ENCODE measurements at places on chromosomes 4 and X.

DNA sequence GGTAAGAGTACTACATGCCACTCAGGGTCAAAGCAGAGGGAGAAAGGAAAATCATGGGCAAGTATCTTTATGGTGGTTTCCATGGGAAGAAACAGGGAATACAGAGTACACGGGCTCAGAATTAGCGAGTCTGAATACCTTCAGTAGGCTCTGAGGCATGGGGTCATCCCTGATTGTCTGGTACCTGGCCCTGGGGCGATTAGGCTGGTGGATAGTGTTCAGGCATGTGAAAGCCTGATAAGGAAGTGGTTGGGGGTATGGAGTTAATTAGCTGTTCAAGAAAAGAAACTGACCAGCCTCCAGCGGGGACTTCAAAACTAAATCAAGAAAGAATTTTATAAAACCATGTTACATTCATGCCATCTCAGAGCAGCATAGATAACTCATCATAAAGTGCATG is 518.8 kb downstream of the RAB28 start:
- no peak for DNase-seq

DNA sequence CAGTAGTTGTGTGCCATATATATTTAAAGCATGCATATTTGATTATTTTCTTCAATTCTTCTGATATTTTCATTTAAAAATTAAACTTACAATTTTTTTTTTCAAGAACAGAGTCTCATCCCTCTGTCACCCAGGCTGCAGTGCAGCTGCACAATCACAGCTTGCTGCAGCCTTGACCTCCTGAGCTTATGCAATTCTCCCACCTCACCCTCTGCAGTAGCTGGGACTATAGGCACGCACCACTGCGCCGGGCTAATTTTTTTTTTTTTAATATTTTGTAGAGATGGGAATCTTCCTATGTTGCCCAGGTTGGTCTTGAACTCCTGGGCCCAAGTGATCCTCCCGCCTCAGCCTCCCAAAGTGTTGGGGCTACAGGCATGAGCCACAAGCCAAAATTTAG is 5.8 kb upstream of the DCLK2 start:
- no peak for DNase-seq

- no peak for DNase-seq
Observed at GRCh38 chr4:36211084-36211483, 33.2 kb downstream of the ARAP2 start.

- DNase-seq: no peak
Observed at GRCh38 chrX:120752431-120753082, 122.7 kb upstream of the C1GALT1C1 start.

GRCh38 chr4:41329361-41329760 is 72.6 kb downstream of the UCHL1 start:
- DNase-seq: no peak

DNA sequence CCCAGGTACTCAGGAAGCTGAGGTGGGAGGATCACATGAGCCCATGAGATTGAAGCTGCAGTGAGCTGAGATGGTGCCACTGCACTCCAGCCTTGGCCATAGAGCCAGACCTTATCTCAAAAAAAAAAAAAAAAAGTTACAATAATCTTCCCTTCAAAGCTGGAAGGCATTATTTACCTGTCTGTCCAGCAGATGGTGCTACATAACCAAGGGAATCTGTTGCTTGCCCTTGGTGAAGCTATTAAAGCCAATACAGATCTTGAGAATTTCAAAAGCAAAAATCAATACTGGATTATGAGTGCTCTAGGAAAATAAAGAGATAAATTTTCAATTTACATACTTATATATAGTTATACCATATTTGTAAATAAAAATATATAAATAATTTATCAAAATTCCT is 25.9 kb downstream of the PKD2 start:
- DNase-seq: peak; percentile 63

- no peak for DNase-seq
Observed at GRCh38 chr4:164531336-164531735, 222.6 kb upstream of the SMIM31 start.

GRCh38 chr4:174135936-174136406 is 147.5 kb downstream of the FBXO8 start:
- no peak for DNase-seq

DNA sequence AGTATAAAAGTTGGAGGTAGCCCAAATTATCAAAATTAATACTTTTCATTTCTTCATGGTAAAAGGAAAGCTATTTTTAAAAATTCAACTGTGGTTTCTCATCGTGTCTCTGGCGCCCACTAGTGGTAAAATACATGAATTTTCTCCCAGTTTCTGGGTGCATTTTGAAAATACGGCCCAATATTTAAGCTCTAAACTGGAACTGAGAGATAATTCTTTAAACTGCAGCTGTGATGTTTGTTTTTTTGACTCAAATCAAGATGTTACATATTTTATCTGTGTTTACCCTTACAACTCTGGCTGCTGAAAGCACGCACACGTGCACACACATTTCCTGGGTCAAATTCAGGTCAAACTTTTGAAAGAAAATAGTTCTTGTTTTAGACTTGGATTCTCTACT is 123.9 kb upstream of the ACSL4 start:
- peak; percentile 46 for DNase-seq

GRCh38 chr4:65670331-65671031 is at the start of gene EPHA5:
EPHA5 (minus strand) TSS chr4:65670489; CDS start chr4:65669742, 747 bp downstream.
- DNase-seq: peak; percentile 59

DNA sequence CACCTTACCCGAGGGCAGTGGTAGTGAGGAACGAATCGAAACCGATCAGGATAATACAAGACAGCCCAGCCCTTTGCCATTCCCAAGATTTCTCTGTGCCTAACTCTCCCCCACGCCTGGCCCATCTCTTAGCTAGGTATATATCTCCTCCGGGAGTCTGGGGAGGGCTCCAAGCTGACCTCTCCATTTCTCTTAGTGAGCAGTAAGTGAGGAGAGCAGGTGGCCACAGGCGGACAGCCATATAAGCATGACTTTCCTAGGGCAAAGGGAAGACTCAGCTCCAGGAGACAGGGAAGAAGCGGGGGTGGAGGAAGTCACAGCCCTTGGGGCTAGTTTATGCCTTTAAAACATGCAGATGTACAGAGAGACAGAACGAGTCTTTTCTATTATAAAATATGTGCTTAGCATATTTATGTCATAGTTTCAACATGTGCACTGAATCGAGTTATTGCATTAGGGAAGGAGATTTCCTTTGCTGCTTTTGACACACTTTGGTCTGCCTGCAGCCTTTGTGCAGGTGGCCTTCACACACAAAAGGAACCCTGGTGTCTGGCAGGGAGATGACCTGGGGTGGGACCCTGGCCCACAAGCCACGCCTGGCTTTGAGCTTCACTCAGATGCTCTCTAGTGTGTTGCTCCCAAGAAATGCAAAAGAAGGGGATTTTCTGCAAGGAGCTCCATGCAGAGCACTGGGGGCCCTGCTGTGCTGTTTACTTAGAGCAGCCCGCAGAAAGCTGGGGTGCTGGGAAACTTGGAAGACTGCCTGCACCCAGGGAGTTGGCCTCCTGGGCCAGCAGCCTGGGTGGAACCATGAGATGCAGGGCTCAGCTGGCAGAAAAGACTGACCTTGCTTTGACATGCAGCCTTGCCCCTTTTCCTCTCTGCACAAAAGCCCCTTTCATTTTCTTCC is 613.3 kb downstream of the BCOR start:
- DNase-seq: no peak

DNA sequence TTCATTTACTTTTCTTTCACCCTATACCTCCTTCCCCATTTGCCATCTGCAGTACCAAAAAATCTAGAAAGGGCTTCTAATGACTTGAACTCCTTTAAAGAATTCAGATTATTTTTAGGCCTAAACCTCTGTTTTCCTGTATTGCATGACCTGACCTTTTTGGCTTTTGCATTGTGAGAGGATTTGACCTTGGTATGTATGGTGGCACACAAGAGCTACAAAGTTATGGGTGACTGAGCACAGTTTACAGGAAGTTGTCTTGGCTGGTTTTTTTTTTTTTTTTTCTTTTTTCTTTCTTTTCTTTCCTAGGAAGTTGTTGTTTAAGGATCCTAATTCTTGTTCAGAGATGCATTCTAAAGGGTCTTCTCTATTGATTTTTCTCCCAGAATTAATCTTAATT is 32.0 kb upstream of the MTMR8 start:
- DNase-seq: no peak

- DNase-seq: no peak
Observed at GRCh38 chr4:8147231-8147970, 11.2 kb downstream of the ABLIM2 start.

DNA sequence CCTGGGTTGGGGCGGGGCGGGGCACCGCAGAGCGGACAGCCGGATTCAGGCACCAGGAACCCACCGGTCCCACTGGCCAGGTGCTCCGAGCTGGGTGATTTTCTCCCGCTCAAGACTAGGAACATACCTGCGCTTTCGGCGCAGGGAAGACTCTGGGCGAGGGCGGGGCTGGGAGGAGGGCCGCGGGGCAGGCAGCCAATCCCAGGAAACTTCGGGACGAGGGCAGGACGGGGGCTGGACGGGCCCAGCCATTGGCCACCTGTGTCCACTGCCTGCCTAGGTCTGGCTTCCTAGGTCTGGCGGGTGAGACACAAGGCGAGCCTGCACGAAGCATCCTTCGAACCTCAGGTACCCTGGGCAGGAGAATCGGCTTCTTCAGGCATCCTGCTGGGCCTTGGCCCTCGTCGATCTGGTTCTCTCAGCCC is 274 bp upstream of the ERVMER34-1 start:
- DNase-seq: peak; percentile 86

- DNase-seq: no peak
Observed at GRCh38 chrX:12843061-12843667, 23.7 kb upstream of the TLR7 start.

DNA sequence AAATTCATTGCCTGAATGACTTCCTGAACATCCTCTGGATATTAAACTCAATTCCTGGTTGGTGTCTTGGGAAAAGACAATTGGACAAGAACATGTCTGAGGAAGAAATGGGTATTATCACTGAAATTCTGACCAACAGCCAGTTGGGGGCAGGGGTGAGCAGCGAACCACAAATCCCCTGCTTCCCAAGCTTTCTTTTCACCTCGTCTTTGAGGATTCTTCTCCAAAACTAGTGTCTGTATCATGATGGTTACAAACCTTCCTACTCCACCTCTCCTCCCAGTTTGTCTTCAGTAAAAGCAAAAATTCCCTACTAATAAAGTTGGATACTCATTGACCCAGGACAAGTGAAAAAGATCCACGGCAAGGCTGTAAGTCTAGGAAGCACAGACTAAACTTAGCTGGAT is 48.3 kb upstream of the WDR1 start:
- peak; percentile 45 for DNase-seq

GRCh38 chr4:8090312-8090711 is 68.3 kb downstream of the ABLIM2 start:
- peak; percentile 54 for DNase-seq

DNA sequence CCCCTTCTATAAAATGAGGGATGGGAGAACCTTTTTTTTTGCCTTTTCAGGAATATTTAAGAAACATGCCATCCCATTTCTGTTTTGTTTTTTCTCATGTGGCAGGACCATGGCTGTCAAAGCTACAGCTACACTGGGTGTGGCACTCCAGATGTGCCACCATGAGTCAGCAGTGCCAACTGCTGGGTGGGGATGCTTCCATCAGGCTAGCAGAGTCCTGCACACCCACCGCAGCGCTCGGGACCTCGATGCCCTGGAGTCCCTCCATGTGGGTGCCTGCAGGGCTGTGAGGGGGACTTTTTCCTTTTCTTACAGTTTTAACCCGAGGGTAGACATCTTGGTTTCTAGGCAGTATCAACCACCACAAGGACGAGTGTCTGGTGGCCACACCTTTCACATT is 352.6 kb downstream of the NR3C2 start:
- DNase-seq: no peak

- no peak for DNase-seq
Observed at GRCh38 chr4:37447886-37448285, 203.3 kb downstream of the NWD2 start.

DNA sequence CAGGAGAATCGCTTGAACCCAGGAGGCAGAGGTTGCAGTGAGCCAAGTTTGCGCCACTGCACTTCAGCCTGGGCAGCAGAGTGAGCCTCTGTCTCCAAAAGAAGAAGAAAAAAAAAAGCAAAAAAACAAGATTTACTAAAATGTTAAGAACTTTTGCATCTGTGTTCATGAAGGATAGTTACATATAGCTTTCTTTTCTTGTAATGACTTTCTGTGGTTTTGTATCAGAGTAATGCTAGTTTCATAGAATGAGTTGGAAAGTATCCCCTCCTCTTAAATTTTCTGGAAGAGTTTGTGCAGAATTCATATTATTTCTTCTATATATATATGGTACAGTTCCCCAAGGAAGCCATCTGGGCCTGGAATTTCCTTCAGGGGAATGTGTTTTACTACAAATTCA is 17.0 kb upstream of the GRIPAP1 start:
- no peak for DNase-seq

DNA sequence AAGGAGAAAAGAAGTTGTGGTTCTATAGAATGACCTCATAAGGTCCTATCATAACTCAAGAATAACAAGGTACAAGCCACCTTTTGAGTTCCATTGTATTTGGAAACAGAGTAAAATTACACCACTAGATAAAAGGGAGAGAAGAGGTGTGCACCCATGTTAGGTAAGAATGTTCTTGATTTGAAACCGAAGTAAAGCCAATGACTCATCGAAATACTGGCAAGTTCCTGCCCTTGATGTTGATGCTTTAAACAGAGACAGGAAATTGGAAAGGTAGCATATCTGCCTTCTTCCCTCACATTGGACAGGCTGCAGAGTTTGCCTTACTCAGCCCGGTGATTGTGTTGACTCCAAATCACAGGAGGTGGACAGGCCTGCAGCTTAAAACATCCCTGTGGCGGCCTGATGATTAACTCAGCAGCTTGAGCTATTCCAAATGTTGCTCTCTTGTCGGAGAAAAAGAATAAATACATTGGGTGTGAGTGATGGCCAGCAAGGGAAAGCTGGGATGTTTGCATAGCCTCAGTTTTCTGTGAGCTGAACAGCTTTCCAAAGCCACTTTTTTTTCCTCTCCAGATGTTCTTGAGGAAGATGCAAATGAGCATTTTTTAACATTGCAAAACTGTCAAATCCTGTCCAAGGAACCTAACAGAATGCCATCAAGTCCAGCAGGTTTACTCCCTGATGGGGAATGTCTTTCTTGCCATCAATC is 321.1 kb downstream of the NKX6-1 start:
- peak; percentile 10 for DNase-seq

DNA sequence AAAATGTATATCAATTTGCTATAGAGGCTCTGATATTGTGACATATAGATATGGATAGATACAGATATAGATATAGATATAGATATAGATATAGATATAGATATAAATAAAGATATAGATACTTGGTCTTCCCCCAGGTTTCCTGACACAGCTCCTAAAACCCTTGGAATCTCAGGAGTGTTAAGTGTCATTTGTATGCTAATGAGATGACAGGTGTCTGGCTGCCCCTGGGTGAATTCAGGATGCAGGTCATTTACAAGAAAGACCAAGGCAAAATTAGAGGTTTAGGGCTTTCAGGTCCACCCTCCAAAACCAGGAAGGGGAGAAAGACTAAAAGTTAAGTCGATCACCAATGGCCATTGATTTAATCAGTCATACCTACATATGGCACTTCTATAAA is 1034.8 kb downstream of the PDHA2 start:
- DNase-seq: no peak
